Placental pericyte (primary cell): ENCODE measurements at places on chromosomes 3 and 15. TPM values are rescaled to one million over a fixed set of nuclear protein-coding genes. Genes with fewer than 3 reads are reported as not detected.

Gene GOLGA6A
- not detected in 2 replicates for total RNA-seq

Gene ARPP21
- total RNA-seq: 0.14 TPM in 1 of 2 replicates, not detected in the other

Gene SCG5
- total RNA-seq: 6.6 and 16.5 TPM in 2 replicates

Gene ABI3BP
- total RNA-seq: 1.4 and 5.9 TPM in 2 replicates

Gene WHAMM
- total RNA-seq: 6.2 and 6.8 TPM in 2 replicates
